ENCODE measurements at places on chromosomes 7 and 10. TPM values are rescaled to one million over a fixed set of nuclear protein-coding genes. Genes with fewer than 3 reads are reported as not detected.
A peak's percentile ranks its signal among the peaks of the same experiment; 100 is the strongest.

DNA sequence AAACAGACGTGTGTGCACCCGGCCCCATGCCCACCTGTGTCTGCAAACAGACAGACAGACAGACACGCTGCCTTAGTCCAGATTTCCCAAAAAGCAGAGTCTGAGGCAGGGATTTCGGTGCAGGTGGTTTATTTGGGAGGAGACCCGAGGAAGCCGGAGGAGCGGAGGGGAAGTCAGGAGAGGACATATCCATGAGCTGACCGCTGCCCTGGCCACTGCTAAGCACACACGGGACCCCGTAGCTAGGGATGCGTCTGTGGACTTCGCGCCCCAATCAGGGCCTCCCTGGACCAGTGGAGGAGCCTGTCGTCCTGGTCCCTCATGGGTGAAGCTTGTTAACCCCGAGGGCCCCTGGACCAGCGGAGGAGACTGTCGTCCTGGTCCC lies 47.6 kb downstream of the FOXL3 start:
- H3K4me1 ChIP-seq: peaks cover 8% of the 10 kb centered on the region
- H3K4me3 ChIP-seq: no peak overlapping the region
- no peak overlapping the region for H3K27ac ChIP-seq
- DNase-seq: peak; percentile 86

Gene TMEM196
- not detected for total RNA-seq

DNA sequence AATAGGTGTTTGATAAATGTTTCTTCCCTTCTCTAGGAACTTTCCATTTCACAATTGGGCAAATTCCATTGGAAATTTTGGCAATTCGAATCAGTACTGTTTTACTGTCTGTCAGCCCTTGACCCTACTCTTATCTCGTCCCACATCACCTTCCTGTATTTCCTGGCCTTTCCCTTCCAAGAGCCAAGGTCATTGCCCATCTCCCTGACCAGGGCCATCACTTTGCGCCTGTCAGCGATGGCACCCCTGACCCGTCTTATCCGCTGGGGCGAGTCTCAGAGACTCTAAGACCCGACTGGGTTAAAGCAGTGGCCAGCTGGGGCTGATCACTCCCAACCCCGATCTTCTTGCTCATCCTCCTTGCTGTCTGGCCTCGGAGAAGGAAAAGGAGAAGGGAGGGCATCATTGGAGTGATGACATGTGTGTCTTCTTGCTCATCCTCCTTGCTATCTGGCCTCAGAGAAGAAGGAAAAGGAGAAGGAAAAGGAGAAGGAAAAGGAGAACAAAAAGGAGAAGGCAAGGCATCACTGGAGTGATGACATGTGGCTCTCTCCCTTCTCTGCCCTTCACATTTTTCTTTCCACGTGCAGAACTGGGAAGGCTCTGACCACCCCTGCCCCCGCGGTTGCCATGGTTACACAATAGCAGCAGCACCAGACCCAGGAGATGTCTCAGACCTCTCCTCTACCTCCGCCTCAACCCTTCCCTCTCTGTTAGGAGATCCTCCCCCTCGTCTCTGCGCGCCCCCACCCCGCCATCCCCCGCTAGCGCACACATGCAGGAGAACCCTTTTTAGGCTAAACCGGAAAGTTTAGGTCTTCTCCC lies 2.0 kb downstream of the SEMA3D start:
- H3K27me3 ChIP-seq: peaks cover 11% of the 10 kb centered on the region
- peaks cover 17% of the 10 kb centered on the region for H3K4me1 ChIP-seq
- peak overlapping the region; percentile 92 for H3K4me3 ChIP-seq

DNA sequence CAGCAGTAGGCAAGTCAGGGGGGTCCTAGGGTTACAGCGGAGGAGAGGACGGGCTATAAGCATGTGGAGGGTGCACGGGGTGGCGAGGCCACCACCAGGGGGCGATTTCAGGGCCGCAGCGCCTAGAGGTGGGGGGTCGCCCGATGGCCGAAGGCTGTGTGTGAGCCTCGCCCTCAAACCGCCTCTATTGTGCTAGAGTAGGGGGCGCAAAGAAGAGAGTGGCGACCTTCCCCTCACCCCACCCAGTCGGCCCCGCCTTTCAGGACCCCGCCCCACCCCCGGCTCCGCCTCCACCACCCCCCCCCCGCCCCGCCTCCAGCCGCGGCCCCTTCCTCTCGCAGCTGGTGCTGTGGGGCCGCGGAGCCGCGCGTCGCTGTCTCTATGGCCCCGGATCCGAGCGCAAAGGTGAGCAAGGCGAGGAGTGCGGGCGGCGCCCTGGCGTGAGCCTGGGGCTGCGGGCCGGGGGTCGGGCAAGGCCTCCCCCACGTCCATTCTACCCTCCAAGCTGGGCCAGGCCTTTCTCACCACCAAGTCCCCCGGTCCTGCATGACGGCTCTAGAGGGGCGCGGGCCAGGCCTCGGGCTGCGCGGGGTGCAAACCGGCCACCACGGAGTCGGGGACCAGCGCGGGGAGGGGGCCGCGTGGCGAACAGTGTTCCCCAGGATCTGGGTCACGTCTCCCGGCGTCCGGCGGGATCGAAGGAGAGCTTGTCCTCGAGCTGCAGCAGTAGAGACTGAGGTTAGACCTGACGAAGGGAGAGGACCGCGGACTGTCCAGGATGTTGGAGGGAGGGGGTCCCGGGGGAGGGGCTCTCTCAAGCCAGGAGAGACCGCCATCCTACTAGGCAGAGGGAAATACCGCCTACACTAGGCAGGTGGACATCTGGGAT lies at the start of gene SEMA4G:
Gene SEMA4G, plus strand, starts transcription at position 318 of the 889 bp plus-strand sequence. CDS start 3,409 bp downstream, outside the sequence.
- H3K4me1 ChIP-seq: peaks cover 12% of the 10 kb centered on the region
- no peaks in the 10 kb centered on the region for H3K36me3 ChIP-seq
- peak within 1 kb of the TSS; percentile 70 for H3K4me3 ChIP-seq
- no peak within 1 kb of the TSS for H3K27ac ChIP-seq

DNA sequence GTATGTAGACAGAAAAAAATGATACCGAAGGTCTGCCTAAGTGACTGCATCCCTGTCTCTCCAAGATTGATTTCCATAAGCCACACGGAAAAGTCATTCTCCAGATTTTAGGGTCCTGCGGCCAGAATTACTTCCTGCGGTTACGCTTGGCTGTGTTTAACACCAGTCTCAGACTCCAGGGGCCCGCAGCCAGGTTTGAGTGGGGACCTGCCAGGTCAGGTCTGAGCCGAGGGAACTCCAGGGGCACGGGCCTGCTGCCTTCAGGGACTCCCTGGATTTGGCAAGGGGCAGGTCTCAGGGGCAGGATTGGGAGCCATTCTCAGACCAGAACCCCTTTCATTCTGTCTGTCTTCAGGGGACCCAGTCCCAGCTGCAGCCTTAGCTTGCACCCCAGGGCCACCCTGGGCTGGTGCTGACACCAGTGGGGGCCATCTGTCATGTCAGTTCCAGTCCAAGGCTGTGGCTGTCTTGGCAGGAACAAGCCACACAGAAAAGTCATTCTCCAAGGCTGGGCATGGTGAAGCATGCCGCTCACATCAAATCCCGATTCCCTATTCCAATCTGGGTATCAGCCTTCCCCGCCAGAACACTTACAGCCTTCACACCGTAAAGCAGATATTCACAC lies 39.0 kb downstream of the TMEM120A start:
- H3K27ac ChIP-seq: peak overlapping the region; percentile 1
- H3K4me3 ChIP-seq: no peak overlapping the region

DNA sequence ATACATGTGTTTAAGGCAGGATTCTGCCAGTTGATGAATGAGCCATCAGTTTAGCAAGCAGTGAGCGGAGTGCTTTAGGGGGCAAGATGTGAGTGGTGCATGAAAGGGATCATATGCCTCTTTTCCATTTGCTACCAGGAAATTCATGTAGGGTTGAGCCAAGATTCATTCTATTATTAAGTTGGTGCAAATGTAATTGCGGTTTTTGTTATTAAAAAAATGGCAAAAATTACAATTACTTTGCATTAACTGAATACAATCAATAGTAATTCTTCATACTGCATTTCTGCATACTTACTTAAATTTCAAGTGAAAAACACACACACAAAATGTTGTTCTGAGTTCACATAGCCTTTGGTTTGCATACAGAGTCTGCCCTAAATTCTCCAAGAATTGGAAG lies 30.1 kb upstream of the NAMPT start:
- no peaks in the 10 kb centered on the region for H3K36me3 ChIP-seq
- no peak overlapping the region for H3K27ac ChIP-seq
- H3K4me1 ChIP-seq: peaks cover 7% of the 10 kb centered on the region
- H3K27me3 ChIP-seq: no peaks in the 10 kb centered on the region
- no peak overlapping the region for H3K4me3 ChIP-seq

Gene LDB3
- 4.0 TPM for total RNA-seq

GRCh38 chr10:31071232-31072005 lies 39.8 kb upstream of the ZNF438 start:
- no peak overlapping the region for H3K4me3 ChIP-seq
- peaks cover 75% of the 10 kb centered on the region for H3K4me1 ChIP-seq
- DNase-seq: no peak
- H3K36me3 ChIP-seq: no peaks in the 10 kb centered on the region

DNA sequence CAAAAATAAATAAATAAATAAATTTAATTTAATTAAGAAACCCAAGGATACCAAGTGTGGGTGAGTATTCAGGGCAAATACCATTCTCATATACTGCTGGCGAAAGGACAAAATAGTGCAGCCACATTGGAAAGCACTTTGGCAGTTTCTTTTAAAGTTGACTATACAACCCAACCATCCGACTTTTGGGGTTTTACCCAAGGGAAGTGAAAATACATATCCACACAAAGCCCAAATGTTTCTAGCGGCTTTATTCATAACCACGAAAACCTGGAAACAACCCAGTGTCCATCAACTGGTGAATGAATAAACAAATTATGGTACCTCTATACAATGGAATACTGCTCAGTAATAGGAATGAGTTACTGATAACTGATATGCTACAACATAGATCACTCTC lies 36.2 kb upstream of the OGDHL start:
- no peak overlapping the region for H3K27ac ChIP-seq
- H3K27me3 ChIP-seq: peaks cover 7% of the 10 kb centered on the region
- H3K36me3 ChIP-seq: no peaks in the 10 kb centered on the region
- H3K4me3 ChIP-seq: no peak overlapping the region

- H3K36me3 ChIP-seq: peaks cover 4% of the 10 kb centered on the region
- peaks cover 22% of the 10 kb centered on the region for H3K4me1 ChIP-seq
- DNase-seq: no peak
- H3K27me3 ChIP-seq: no peaks in the 10 kb centered on the region
These were observed 515 bp downstream of the BEND7 start for GRCh38 chr10:13528123-13528874.

DNA sequence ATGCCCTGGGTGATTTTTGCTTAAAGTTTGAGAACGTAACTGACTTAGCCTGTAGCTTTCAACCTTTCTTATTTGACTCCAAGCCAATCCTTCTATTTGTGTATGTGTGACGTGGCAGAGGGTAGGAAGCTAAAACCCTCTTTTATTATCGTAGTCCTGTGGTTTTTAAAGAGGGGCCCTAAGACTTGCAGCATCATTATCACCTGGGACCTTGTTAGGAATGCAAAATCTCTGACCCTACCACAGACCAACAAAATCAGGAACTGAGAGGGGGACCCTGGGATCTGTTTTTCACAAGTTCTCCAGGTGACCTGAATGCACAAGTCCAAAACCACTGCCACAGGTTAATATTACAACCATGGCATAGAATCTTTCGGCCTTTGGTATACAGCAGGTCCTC lies 80.1 kb downstream of the OSBPL3 start:
- H3K36me3 ChIP-seq: no peaks in the 10 kb centered on the region
- no peaks in the 10 kb centered on the region for H3K27me3 ChIP-seq
- peaks cover 8% of the 10 kb centered on the region for H3K4me1 ChIP-seq
- H3K27ac ChIP-seq: no peak overlapping the region
- H3K4me3 ChIP-seq: no peak overlapping the region
- no peak for DNase-seq

Gene RPEL1
- not detected for total RNA-seq

GRCh38 chr10:132299371-132300336 lies 8.1 kb downstream of the STK32C start:
- H3K4me3 ChIP-seq: no peak overlapping the region
- H3K27me3 ChIP-seq: peaks cover 1% of the 10 kb centered on the region
- no peaks in the 10 kb centered on the region for H3K36me3 ChIP-seq
- peak; percentile 88 for DNase-seq

DNA sequence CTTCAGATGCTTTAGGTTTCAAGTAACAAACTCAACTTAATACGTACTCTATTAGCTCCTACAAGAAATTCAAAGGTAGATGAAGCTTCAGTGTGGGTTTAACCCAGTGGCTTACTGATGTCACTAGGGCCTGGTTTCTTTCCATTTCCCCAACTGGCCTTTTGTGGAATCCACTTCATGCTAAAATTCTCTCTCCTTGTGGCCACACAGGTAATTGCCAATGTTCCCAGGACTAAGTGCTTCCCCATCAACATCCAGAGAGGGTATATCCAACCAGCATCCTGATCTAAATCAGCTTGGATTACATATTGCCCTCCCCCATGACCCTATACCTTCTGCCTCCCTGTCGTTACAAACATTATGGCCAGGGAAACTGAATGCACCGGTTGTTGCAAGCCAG lies 10.7 kb downstream of the FBXL13 start:
- DNase-seq: no peak
- H3K4me1 ChIP-seq: no peaks in the 10 kb centered on the region
- H3K27me3 ChIP-seq: no peaks in the 10 kb centered on the region
- no peak overlapping the region for H3K27ac ChIP-seq

- no peaks in the 10 kb centered on the region for H3K27me3 ChIP-seq
- DNase-seq: no peak
- peak overlapping the region; percentile 100 for H3K4me3 ChIP-seq
- peaks cover 27% of the 10 kb centered on the region for H3K4me1 ChIP-seq
These were observed 324 bp downstream of the TWNK start for GRCh38 chr10:100987685-100988049.

- H3K36me3 ChIP-seq: no peaks in the 10 kb centered on the region
- peaks cover 21% of the 10 kb centered on the region for H3K27me3 ChIP-seq
These were observed 164.1 kb upstream of the C1GALT1 start for GRCh38 chr7:7018290-7018689.

DNA sequence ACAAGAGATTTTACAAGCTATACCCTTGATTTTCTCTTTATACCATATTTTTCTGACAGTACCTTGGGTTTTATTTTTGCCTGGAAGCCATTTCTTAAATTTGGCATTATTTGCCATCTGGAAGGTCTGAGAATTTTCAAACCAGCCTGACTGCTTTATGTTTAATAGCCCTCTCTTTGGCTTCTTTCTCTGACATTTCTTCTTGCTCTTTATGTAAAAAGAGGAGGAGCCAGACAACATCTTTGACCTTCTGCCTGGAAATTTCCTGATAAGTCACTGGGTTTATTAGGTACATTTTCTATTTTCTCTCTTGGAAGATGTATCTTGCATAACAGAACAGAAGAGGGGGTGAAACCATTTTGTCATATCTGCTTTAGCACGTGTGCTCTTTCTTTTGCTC lies 79.6 kb downstream of the LANCL2 start:
- no peak for DNase-seq
- H3K36me3 ChIP-seq: no peaks in the 10 kb centered on the region
- no peak overlapping the region for H3K4me3 ChIP-seq
- H3K27ac ChIP-seq: no peak overlapping the region
- no peaks in the 10 kb centered on the region for H3K27me3 ChIP-seq

DNA sequence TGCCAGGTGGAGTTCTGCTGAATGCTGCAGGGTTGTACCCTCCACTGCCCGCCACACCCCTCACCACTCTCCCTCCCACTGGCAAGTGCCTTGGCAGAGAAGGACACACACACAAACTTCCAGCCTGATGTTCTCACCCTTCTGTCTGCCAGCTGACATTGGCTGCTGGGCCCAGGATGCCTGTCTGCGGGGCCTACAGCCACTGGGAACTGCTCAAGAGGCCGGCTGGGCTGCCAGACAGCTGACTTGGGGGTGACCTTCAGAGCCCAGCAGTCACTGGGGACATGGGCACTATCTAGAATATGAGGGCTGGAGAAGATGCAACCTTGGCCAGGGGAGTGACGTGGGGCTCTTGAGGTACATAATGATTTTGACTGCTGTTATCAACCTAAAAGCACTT lies 157.1 kb downstream of the SH3PXD2A start:
- DNase-seq: no peak
- H3K27me3 ChIP-seq: peaks cover 2% of the 10 kb centered on the region
- no peaks in the 10 kb centered on the region for H3K36me3 ChIP-seq
- H3K4me1 ChIP-seq: peaks cover 25% of the 10 kb centered on the region
- no peak overlapping the region for H3K27ac ChIP-seq

Gene ANKRD30A
- not detected for total RNA-seq
